Pancreas (tissue), 10 donors: ENCODE measurements at places on chromosomes 2 and 18. TPM values are rescaled to one million over a fixed set of nuclear protein-coding genes. Genes with fewer than 3 reads are reported as not detected.

- DNase-seq, result no peak
Observed at GRCh38 chr18:31634331-31634713, 42.6 kb downstream of the TTR start.

The PAIP2B gene
- 53.1 TPM for total RNA-seq

The ANKRD30B gene
- 0.06 TPM for total RNA-seq

The ATP6V1B1 gene
- 3.0 TPM for total RNA-seq

The HAAO gene
- 16.1 TPM for total RNA-seq

The EMX1 gene
- 0.24 TPM for total RNA-seq

DNA sequence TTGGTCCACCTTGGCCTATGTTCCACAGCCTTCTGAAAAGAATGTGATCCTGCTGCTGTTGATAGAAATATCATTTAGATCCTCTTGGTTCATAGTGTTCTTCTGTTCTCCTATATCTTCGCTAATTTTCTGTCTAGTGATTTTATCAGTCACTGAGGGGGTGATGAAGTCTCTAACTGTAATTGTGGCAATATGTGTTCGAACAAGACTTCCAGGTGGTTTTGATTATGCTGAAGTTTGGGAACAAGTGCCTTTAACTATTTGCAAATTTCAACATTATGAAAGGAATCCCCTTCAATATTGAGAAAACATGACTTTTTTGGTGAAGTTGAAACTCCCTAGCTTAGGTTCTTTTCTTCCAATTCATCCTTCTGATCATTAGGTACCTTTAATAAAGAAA is 140.4 kb downstream of the MTX2 start:
- no peak for DNase-seq

DNA sequence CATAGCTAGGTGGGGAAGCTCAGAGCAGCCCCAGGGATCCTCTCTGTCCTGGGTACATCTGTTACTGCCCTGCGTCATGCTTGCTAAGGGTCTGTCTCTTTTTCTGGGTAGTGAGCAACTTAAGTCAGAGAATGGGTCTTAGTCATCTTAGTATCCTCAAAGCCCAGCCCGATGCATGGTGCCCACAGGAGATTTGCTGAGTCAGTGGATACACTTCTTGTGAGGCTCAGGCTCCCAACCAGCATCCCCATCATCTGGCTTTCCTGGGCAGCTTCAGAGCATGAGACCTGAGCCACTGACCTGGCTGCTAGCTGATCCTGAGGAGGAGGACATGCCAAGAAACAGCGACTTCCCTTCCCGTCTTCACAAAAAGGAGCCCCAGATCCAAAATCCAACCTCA is 10.0 kb downstream of the FOXI3 start:
- no peak for DNase-seq

The KCNS3 gene
- total RNA-seq, result 6.4 TPM

GRCh38 chr2:98072442-98072841 is 14.5 kb upstream of the VWA3B start:
- DNase-seq, result no peak

- DNase-seq, result peak; percentile 62
Observed at GRCh38 chr2:43218702-43219382, 7.6 kb downstream of the ZFP36L2 start.

The MCEE gene
- total RNA-seq, result 18.8 TPM

- no peak for DNase-seq
Observed at GRCh38 chr2:169137924-169138323, 68.6 kb downstream of the DHRS9 start.

The TBR1 gene
- not detected for total RNA-seq

GRCh38 chr2:3631161-3631850 is 26.7 kb upstream of the ALLC start:
- no peak for DNase-seq

The CROCC2 gene
- total RNA-seq, result not detected

- DNase-seq, result no peak
Observed at GRCh38 chr18:56089612-56090258, 501.7 kb upstream of the TCF4 start.

DNA sequence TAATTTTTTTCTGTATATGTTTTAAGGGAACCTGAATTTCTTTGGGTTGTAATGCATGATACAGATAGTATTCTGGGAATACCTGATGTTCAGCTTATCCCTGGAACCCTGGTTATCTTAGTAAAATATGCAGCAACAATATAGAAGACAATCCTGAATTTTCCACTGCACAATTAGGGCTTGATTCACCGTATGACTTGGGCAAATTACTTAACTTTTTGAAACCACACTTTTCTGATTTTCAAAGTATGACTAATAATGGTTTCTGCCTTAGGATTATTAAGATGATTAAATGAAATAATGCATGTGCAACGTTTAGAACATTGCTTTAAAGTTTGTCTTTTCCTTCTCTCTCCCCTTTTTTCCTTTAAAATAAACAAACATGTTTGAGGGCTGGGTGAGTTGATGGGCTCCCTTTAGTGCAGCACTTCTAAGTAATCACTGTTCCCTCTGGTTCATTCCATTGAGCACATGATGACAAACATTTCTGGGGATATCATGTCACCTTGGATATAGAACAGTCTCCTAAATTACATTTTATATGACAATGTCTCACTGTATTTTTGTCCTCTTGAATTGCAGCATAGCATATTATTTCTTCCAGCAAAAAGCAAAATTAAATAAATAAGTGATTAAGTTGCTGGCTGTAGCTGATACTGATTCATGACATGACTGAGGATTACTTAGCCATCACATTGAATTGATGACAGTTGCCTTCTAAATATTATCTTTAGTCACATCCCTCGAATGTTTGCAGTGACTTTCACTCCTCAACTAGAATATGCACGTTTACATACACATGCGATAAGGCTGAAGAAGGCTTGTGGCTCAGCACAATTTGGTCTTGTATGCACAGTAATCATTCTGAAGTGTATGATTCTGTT is 254.5 kb downstream of the NEDD4L start:
- no peak for DNase-seq

- DNase-seq, result no peak
Observed at GRCh38 chr2:234345921-234346320, 151.0 kb downstream of the ARL4C start.

DNA sequence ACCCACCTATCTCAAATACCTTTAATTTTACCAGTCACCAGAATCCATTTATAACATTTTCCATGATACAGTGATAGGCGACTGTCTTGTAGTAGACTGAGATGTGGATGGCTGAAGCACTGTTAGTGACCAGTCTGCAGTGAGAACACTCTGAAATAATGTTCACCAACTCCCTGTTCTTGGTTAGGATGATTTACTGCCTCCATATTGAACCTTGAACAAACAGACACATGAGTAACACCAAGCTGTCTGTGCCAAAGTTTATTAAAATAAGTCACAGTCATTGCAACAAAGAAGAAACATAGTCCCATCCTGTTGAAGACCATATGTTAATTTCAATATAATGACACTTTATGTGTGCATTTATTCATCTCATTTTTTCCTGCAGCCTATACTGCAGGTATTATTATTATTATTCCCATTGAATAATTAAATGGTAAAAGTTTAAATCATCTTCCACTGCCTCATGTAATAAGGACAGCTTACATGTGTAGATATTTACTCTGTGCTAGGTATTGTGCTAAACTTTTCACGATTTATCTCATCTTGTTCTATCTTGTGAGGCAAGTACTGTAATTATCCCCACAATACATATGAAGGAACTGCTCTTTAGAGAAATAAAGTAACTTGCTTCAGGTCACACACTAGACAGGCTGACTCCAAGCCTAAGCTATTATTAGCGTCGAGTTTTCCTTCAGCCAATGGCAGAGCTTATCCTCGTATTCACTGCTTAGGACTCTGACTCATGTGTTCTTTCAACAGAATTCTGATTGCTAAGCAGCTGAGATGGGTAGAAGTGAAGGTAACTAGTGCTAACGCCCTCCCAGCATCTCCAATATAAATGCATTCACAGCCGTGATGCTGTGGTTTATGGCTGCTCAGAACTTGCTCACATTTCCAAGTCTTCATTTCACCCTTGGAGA is 62.5 kb downstream of the ONECUT2 start:
- no peak for DNase-seq

- no peak for DNase-seq
Observed at GRCh38 chr2:104938231-104938941, 84.5 kb downstream of the POU3F3 start.

GRCh38 chr2:194556629-194557028 is 1100.4 kb upstream of the SLC39A10 start:
- DNase-seq, result no peak

DNA sequence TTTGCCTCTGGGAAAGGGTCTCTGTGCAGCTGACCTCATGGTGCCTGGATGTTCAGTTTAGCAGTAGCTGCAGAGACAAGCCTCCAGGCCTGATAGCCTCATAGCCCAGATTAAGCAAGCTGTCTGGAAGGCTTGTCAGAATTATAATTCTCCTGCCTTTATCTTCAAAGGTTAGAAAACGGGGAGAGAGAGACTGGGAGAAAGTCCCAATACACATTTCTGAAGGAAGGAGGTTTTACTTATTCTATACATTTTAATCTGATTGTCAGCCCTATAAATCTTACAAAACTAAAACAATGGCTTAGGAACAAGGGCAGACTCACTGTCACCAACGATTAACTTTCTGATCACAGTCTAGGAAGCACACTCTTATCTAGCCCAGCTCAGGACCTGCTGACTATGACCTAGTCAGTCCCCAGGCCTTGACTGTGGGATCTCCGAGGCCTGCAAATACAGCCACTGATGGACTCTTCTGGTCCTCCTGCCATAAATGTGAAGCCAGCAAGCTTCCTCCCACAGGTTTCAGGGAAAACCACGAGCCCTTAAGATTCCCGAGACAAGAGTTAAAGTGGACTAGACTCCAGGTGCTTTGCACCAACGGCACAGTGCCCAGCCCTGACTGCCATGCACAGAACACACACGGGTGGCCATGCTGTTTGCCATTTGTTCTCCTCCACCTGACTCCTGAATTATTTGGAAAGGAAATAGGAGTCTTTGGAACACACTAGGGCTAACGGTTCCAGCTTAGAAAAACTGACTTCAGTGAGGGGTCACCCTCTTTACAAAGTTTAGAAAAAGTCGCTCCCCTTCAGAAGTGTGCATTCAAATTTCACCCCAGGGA is 111.4 kb upstream of the SMAD7 start:
- no peak for DNase-seq

The DSC2 gene
- 30.3 TPM for total RNA-seq

- DNase-seq, result no peak
Observed at GRCh38 chr2:217160103-217160743, 300.4 kb upstream of the TNP1 start.

GRCh38 chr2:180559771-180560170 is 420.6 kb upstream of the UBE2E3 start:
- no peak for DNase-seq

DNA sequence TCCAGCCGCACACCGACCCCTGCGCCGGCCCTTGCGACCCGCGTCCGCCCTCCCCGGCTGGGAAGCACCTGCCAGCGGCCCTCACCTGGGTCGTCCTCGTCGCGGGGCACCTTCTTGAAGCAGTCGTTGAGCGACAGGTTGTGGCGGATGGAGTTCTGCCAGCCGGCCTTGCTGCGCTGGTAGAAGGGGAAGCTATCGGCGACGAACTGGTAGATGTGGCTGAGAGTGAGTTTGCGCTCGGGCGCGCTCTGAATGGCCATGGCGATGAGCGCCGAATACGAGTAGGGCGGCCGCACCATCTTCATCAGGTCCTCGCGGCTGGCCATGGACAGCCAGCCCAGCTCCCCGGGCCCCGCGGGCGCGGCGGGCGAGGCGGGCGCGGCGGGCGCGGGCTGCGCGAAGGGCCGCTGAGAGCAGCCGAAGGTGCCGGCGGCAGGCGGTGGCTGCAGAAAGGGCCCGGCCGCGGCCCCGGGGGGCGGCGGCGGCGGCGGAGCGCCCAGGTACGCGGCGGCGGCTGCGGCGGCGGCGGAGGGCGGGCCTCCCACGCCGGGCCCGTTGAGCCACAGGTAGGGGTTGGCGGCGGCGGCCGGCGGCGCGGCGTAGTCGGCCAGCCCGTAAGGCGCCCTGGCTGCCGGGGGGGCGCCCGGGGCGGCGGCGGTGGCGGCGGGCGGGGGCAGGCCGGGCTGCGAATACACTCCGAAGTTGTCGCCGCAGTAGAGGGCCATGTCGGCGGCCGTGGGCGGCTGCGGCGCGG is 505 bp downstream of the FOXI3 start:
- DNase-seq, result peak; percentile 75

GRCh38 chr2:145599756-145600155 is 1079.8 kb upstream of the ZEB2 start:
- no peak for DNase-seq

DNA sequence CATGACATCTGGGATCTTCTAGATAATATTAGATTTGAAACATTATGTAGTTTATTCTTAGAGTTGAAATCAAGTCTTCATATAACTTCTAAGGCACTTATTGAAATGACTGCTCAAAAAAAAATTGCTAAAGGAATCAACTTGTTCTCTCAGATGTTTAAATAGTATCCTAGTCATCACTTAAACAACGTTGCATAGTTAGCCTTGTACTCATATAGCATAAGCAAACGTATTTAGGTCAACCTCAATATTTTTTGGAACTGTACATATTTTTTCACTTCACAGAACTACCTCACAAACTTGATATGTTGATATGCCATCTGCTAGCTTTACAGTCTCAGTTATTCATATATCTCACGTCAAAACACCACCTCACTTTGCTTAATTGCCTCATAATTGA is 47.1 kb upstream of the CREB1 start:
- no peak for DNase-seq

- no peak for DNase-seq
Observed at GRCh38 chr2:18435426-18436037, 124.9 kb downstream of the RDH14 start.
